AG04450 (cell line): ENCODE measurements at places on chromosomes 4 and X. TPM values are rescaled to one million over a fixed set of nuclear protein-coding genes. Genes with fewer than 3 reads are reported as not detected.

GRCh38 chrX:111555406-111555958 lies 44.0 kb downstream of the SERTM2 start:
- DNase-seq: no peak

DNA sequence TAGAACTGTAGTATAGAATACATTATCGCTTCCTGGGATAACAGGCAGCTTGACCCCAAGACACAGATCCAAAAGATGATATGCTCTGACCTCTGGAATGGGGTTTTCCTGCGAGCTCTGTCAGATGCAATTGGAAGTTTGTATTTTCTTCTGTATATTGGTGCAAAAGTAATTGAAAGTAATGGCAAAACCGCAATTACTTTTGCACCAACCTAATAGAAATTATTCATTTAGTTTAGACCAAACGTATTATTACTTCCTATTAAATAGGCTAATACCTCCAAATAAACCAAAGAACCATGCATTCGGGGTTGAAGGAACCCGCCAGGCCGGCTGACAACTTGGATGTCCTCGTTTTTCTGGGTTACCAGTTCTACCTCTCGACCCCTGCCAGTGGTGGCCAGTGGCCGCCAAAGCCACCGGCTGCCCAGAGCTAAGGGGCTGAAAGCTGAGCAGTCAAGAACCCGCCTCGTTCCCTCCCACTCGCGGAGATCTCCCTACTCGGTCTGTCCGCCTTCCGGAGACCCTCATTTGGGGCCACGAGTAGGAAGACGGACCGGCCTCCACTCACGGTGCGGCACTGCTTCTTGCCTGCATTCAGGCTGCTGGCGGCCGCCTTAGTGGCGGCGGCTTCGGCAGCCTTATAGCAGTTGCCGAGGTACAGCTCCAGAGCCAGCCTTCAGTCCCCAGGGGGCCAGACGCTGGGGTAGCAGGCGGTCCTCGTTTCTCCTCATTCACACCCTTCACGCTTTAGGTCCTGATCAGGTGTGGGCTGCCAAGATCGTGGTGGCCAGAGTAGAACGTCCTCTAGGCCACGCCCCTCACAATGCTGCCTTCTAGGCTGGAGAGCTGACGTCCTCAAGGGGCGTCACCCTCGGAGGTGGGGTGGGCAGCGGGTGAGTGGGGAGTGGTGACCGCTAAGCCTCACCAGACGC lies 121.9 kb downstream of the RBMX2 start:
- no peak for DNase-seq

GRCh38 chrX:3136161-3136961 lies 95.1 kb downstream of the ARSF start:
- DNase-seq: no peak

GRCh38 chr4:168811207-168811606 lies 198.8 kb downstream of the CBR4 start:
- no peak for DNase-seq

DNA sequence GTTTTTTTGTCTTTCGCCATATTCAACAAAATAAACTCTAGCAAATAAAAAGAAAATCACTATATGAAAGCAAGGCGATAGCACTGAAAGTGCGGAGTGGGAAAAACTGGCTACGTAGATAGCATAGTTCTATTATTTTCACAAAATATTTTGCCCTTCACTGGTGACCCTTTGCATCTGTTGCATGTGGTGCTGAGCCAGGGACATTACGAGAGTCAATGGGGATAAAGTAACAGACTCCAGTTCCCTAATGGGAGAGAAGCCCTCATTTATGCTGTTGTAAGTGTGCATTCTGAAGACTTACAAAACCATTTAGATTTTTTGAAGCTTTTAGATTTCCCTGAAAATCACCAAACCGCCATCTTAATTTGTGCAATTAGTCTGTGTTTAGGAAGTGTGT lies 501.6 kb downstream of the PPARGC1A start:
- no peak for DNase-seq

DNA sequence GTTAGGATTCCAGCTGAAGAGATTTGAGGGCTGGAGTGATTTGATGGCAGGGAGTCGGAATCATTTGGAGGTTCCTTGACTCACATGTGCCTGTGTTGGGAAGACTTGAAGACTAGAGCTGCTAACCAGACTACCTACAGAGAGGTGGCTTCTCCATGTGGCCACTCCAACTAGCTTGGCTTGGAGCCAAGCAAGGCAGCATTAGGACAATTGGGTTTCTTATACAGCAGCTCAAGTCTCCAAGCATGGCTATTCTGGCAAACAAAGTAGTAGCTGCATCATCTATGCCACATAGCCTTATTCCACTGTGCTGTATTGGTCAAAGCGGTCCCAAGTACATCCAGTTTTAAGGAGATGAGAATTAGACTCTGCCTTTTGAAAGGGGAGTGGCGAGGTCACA lies 171.7 kb upstream of the SLC4A4 start:
- DNase-seq: no peak

DNA sequence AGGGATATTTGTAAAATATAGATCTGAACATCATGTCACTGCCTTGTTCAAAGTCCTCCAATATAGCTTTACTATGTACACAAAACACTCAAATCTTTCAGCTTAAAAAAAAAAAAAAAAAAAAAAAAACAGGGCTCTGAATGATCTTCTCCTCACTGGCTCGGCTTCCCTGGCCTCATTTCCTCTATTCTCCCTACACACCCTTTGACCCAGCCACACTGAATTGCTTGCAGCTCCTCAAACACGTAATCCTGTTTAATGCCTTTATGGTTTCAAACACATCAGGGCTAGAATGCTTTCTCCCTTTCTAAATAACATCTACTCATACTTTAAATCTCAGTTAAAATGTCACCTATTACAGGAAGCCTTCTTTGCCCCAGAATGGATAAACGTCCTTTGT lies 60.8 kb downstream of the MTMR8 start:
- DNase-seq: no peak

DNA sequence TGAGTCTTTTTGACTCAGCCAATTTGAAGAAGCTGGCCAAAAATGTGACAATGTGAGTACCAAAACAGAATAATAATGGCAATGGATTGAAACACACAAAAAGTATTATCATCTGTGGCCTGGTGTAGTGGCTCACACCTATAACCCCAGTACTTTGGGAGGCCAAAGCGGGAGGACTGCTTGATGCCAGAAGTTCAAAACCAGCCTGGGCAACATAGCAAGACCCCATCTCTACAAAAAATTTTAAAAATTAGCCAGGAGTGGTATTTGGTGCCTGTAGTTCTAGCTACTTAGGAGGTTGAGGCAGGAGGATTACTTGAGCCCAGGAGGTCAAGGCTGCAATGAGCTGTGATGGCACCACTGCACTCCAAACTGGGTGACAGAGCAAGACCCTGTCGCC lies 41.5 kb downstream of the PLK4 start:
- no peak for DNase-seq

DNA sequence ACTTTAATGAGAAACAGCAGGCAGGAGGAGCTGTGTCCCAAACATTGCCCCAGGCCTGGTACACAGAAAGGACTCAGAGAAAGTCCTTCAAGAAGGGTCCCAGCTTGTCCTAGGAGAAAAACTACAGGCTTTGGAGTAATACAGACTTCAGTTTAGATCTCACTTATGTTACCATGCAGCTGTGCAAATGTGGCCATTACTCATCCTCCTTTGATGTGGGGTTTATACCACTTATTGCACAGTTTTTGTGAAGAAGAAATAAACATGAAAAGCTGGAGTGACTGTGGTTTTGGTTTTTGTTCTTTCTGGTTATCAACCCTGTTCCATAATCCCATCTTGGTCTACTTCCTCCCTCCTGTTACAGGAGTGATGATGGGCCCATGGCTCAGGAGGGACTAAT lies 8.1 kb upstream of the CYTL1 start:
- no peak for DNase-seq

The TEX13D gene
- polyA plus RNA-seq: not detected in 2 replicates

The NPY2R gene
- polyA plus RNA-seq: not detected in 2 replicates

GRCh38 chr4:159110961-159111360 lies 8.1 kb downstream of the RAPGEF2 start:
- DNase-seq: no peak

The CD40LG gene
- polyA plus RNA-seq: not detected in 2 replicates

DNA sequence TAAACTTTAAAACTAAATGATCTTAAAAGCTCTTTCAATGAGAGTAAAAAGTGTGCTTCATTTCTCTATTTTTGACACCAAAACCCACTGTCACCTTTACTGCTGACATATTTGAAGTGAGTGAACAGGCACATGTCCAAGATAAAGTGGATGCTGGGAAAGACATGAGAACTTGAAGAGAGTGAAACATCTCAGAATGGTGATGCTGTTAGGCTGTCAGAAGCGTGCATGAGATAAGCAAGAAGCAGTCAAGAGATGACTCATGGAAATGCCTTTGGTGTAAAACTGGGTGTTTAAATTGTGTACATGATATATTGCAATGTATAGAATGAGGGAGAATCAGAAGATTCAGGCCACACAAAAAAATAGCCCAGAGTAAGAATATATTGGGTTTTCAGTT lies 21.8 kb upstream of the GBA3 start:
- DNase-seq: no peak

The PDZD4 gene
- polyA plus RNA-seq: 0.04 and 0.29 TPM in 2 replicates

- no peak for DNase-seq
These were observed 69.6 kb upstream of the APOOL start for GRCh38 chrX:84933956-84934556.

DNA sequence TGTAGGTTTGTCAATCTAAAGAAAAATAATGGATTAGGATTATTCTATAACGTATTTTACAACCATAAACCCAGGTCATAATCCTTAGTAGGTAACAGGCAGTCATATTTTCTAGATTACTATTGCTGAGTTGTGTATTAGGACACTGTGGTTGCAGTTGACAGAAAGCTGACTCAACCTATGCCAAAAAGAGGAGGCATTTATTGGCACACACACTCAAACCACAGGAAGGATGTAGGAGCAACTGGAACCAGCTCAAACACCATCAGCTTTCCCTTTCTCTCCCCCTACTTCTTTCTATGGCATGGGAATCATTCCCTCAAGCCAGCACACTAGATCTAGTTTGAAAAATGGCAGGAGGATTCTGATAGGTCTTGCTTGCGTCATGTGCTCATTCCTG lies 136.4 kb upstream of the FAM9C start:
- DNase-seq: no peak

The PLS3 gene
- polyA plus RNA-seq: 300 and 354 TPM in 2 replicates

The UNC5C gene
- 0.07 TPM in 2 replicates for polyA plus RNA-seq

GRCh38 chr4:140744421-140744820 lies 11.8 kb downstream of the TBC1D9 start:
- DNase-seq: no peak

DNA sequence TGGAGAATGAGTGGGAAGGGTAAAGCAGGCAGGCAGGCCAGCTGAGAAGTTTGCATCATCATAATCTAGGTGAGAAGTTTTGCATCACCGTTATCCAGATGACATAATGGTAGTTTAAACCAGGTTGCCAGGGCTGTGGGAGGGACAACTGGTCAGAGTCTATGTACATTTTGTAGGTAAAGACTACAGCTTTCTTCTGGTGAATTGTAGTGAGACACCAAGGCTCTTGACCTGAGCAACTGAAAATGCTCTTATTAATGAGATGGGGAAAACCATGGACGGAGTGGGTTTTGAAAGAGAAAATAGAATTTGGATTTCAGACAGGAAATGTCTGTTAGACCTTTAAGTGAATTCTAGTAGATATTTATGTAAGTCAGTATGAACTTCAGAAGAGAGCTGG lies 76.0 kb upstream of the VEGFC start:
- DNase-seq: no peak

- DNase-seq: no peak
These were observed 38.0 kb upstream of the PDK3 start for GRCh38 chrX:24426921-24427746.

The FAM236D gene
- not detected in 2 replicates for polyA plus RNA-seq

The HS3ST1 gene
- 0.01 and 0.09 TPM in 2 replicates for polyA plus RNA-seq

DNA sequence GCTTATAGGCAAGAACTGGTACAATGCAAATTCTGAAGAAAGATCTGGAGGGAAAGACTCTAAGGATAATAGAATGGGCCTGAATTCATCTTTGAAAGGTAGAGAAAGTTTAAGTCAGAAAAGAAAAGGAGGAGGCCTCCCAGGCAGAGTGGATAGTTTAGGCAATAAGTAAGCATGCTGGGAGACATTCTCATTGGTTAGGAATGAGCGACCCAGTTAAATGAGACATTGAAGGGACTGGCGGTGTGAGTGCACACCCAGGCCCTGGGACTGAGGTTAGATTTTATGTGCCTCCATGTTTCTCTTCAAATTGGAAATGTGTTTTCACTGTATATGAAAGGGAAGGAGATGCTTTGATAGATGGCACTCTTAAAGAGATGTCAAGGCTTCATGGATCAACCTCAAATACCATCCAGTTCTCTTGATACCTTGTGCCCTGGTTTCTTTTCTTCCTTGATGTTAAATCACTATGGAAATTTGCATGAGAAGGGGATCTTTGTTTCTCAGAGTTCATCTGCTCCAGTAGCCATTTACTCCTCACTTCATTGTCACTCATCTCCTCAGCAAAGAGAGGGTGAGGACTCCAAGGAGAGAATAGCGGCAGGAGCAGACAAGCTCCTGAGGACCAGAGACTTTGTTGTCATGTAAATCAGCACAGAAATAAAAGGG lies 584.2 kb upstream of the INTU start:
- no peak for DNase-seq

DNA sequence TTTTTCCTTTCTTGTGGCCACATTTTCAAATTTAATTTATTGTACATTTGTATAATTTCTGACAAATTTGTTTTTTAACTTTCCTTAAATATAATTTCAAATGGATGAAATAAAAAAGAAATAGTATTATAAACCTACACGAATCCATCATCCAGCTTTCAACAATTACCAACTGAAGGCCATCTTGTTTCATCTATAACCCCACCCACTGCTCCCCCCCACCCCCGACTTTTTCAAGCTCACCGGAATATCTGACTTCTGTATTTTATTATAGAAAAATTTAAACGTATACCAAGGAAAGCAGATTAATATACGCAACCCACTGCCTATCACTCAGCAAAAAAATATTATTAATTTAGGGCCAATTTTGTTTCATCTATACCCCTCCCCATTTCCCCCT lies 1.1 kb downstream of the MORF4L2 start:
- DNase-seq: no peak

The EDA2R gene
- 26.7 and 30.9 TPM in 2 replicates for polyA plus RNA-seq

The VEGFC gene
- polyA plus RNA-seq: 30.1 and 31.0 TPM in 2 replicates

GRCh38 chr4:930827-931193 lies 1.3 kb downstream of the GAK start:
- no peak for DNase-seq

The VGLL1 gene
- polyA plus RNA-seq: not detected in 2 replicates

DNA sequence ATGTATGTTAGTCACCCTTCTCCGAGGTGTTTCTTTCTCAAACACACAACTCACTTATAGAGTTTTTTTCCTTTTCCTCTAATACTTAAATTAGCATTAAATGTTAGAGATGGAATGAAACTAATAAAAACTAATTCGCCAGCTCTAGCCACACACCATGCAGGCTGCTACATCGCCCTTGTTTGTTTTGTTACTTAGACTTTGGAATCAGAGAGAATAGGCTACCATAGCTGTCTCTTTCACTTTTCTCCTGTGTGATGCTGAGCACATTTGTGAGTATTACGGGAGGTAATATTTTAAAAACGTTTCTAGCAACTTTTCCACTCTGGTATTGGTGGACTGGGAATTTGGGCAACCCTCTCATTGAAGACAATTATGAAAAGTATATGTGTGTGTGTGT lies 43.5 kb downstream of the ESX1 start:
- no peak for DNase-seq
